ENCODE measurements at places on chromosomes 7 and 10. TPM values are rescaled to one million over a fixed set of nuclear protein-coding genes. Genes with fewer than 3 reads are reported as not detected.
A peak's percentile ranks its signal among the peaks of the same experiment; 100 is the strongest.

The SCRN1 gene
- 73.6 TPM for total RNA-seq

The ZNF239 gene
- total RNA-seq, result 1.3 TPM

The PRKAG2 gene
- total RNA-seq, result 5.2 TPM

DNA sequence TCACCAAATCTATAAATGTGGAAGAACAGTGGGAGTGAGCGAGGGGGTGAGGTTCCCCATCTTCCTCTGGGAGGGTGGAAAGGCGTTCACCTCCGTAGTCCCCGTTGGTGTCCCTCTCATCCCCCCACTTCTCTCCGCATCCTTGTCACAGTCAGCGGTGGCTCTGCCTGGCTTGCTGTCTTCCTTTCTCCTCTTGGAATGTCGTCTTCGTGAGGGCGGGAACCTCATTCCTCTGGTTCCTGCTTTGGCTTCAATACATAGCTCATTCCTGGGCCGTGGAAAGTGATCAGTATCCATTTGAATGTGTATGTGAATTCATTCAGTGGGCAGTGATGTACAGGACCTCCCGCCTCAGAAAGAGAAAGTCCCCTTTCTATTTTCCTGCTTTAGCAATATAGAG is 289.4 kb downstream of the CAMK1D start:
- DNase-seq, result no peak

DNA sequence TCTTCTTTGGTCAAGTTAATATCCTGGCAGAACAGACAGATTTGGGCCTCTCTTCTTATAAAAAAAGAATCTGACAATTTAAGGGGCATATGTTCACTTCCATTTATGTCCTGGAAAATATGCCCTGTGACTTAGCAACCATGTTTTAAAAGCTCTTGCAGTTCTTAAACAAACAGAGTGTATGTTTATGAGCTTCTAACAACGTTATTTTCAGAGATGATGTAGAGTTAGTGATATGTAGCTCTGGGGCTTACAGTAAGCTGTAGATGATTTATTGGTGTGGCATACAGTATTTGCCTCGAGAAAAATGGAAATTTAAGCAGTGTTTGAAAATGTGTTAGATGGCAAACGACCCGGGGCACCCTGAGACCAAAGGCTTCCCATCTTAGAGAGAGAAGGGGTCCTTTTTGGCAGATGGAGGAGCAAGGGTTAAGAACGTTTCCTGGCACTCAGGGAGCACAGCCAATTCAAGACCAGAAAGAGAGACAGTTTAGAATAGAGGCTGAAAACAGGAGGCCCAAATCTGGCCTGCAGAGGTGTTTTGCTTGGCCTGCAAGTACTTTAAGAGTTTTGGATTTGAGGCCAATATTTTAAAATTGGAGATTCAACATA is 397.5 kb downstream of the KCNMA1 start:
- DNase-seq, result peak; percentile 31

DNA sequence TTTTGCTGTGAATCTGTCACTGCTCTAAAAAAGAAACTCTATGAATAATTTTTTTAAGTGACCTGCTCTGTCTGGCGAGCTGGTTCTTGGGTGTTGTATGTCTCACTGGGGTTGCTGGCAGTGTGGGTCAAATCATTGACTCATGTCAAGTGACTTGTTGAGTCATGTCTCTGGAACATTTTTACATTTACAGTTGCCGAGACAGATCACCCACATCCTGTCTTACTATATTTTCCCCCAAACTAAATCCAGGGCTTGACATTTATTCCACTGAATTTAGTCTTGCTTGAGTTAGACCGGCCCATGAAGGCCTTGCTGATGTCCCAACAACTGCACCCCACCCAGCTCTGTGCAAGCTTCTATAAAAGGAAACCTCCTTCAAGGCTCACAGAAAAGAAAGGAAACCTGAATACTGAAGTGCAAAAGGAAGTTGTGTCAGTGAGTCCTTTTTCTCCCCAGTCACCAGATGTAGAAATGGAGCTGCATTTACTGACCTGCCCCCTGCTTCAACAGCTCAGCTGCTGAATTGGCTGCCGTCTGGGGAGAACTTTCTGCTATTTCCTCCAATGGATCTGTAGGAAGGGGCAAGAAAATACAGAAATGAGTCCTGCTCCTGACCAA is 290.3 kb downstream of the TNS3 start:
- peak; percentile 98 for DNase-seq
